Dermis blood vessel endothelial cell (primary cell): ENCODE measurements at places on chromosomes 5 and 9. TPM values are rescaled to one million over a fixed set of nuclear protein-coding genes. Genes with fewer than 3 reads are reported as not detected.
A peak's percentile ranks its signal among the peaks of the same experiment; 100 is the strongest.

GRCh38 chr9:942805-943580 is 33.5 kb upstream of the DMRT3 start:
- DNase-seq = no peak

- DNase-seq = no peak
Observed at GRCh38 chr5:82509762-82510161, 231.6 kb upstream of the RPS23 start.

- no peak for DNase-seq
Observed at GRCh38 chr5:138491284-138491648, 26.0 kb downstream of the EGR1 start.

DNA sequence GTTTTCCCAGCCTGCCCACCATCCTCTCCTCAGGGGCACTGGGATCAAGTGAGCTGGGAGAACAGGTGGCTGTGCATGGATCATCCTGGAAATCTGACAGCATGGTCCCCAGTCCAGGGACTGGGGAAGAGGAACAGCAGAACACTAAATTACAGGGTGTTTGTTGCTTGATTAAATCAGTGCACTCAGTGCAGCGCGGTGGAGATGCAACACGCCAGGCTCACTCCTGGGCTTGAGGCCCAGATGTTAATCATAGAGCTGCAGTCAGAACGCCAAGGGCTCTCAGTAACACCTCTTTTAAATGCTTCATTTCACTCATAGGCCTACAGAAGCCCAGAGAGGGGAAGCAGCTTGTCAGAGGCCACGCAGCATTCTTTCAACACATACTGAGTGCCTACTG is 14.2 kb upstream of the LARP1 start:
- DNase-seq = no peak

DNA sequence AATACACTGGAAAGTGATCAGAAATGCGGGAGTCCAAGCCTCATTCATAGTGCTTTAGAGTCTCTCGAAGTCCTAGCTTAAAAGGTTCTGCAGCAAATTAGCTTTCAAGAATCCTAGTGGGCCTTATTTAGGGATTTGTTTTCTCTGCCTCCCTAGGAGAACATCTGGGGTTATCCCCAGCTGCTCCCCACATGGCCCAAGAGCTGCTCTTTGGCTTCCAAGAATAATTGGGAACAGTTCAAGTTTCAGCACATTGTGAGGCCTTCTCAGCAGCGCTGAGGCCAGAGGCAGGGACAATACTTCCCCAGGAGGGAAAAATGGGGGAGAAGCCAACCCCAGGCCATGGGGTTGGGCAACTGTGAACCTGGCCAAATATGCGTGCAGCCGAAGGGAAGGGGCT is 108.7 kb downstream of the LIFR start:
- DNase-seq = no peak

DNA sequence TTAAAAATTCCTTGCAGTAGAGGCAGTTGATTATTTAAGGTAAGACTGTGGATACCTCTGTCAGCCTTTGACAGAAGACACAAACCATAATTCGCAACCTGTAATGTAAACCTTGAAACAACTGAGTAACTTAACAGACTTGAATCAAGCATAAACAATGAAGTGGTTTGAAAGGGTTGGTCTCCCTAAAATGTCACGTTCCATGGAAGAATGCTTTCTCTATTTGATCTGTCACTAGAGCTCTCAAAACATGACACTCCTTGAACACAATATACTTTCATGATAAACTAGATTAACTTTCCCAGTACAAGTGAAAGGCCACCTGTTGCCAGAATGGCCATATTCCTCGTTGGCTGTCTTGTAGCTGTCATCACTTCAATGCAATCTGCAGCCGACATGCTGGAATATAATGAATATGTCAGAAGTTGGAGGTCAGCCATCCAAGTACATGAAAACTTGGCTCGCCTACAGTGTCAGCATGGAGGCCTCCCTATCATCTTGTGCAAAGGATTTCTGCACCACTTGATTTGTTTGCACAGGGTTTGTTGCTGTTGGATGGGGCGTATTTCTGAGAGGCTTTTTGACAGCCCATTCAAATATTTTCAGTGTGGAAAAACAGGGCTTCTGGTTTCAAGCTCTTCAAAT is 228.0 kb downstream of the TLE4 start:
- DNase-seq = no peak

- no peak for DNase-seq
Observed at GRCh38 chr9:131698618-131698985, 41.3 kb downstream of the RAPGEF1 start.

GRCh38 chr5:130002876-130003275 is 98.6 kb downstream of the CHSY3 start:
- no peak for DNase-seq

GRCh38 chr5:153896117-153896516 is 142.6 kb downstream of the FAM114A2 start:
- no peak for DNase-seq

DNA sequence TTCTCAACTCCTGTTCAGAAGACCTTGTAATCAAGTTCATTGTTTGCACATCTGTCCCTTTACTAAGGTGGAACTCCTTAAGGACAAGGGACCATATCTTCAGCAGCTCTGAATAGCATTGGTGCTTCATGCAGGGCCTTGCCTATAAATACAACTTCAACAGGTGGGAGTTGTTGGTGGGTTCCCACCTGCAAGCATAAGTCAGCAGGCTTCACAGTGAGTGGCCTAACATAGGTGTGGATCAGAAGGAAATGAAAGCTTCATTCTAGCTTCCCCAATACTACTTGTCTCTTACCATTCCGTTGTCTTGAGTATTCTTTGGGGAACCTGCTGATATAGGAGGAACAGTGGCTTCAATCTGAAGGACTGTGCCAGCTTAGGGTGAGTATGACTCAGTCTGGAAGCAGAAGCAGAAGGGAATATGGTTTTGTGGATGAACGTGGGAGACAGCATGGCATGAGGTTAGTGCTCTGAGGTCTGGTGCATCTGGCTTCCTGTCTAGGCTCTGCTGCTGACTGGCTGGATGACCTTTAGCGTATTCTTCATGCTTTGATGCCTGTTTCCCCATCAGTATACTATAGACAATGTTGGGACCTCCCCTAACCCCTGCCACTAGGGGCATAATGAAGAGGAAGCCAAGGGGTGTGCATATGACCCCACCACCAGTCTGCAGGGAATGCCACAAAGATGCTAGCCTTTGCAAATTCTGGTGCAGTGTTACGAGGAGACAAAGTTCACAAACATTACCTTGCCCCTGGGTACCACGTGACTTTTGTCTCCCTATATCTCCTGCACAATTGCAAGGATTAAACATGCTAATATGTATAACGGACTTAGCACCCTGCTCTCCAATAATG is 192.3 kb downstream of the PALM2AKAP2 start:
- peak; percentile 13 for DNase-seq

- DNase-seq = no peak
Observed at GRCh38 chr9:109708451-109708945, 71.5 kb upstream of the PALM2AKAP2 start.

DNA sequence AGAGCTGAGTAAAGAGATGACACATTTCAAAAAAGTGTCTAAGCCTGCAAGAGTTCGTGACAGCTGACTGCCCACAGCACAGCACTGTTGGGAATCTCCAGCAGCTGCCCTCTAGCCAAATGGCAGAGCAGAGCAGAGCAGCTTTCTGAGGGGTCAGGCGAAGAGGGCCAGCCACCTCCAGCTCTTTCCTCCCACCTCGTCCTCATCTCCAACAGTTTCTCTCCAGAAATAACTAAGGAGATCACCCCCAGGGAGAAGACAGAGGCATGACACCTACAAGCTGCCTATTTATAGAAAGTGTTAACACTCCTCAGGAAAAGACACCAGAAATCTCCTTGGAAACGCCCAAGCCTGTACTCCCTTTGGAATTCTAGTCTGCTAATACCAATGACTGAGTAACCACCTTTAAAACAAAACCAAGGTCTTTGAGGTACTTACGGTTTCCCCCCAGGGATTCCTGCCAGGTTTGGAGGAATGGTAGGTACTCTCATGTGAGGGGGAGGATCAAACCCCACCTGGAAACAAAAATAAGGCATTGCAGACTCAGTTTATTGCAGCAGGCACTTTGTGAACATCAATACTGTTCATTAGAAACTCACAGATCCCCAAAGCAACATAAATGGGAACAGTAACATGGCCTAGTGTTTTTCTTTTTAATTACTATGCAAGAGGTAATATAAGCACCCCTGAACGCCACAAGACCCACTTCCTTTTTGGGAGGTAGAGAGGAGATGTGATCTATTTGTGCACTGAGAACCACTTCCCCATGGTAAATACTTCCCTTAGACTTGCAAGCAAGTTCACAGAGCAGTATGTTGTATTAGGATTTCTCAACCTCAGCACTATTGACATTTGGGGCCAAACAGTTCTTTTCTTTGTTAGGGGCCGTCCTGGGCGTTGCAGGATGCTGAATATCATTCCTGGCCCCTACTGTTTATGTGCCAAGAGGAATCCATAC is 79.3 kb downstream of the TLE1 start:
- DNase-seq = no peak

- no peak for DNase-seq
Observed at GRCh38 chr5:114402206-114402605, 40.3 kb downstream of the KCNN2 start.

Gene POU5F2
- 0.65 and 1.2 TPM in 2 replicates for total RNA-seq

Gene TAF11L11
- total RNA-seq = not detected in 2 replicates

Gene OSMR
- 24.2 and 30.0 TPM in 2 replicates for total RNA-seq
